Adrenal gland (tissue), 19 donors: ENCODE measurements at places on chromosomes 12 and 14. TPM values are rescaled to one million over a fixed set of nuclear protein-coding genes. Genes with fewer than 3 reads are reported as not detected.

The DNAH10 gene
- total RNA-seq = 0.22 TPM

The FGF6 gene
- not detected for total RNA-seq

The SSPN gene
- total RNA-seq = 47.8 TPM

The KRT85 gene
- not detected for total RNA-seq

The DAO gene
- not detected for total RNA-seq

The CEBPE gene
- total RNA-seq = not detected

The DBX2 gene
- not detected for total RNA-seq

The PRH2 gene
- not detected for total RNA-seq

GRCh38 chr14:22668417-22668816 lies 24.3 kb upstream of the OR6J1 start:
- DNase-seq = no peak

DNA sequence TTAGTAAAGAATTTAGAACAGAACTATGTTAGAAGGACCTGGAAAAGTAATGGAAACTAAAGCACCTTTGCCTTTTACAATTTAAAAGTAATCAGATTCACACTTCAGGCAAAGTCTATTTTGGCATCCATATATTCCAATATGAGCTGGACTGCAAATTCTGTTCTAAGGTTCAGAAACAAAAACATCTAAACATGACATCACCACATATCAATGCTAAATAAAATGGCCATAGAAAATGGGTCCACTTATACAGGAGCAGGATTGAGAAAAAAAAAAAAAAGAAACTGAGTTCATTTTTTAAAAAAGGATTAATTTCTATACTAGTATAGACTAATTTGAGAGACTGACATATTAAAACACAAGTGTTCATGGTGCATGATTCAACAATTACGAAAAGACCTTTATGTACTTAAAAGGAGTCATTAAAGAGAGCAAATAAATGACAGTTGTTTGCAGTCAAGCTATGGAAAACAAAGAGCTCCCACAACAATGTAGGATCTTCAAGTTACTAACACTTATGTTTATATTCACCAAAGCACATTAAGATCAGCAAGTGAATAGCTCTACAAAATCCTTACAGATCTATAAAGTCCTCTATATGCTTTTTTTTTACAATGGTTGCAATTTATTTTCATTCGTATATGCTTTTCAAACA lies 45.7 kb downstream of the DICER1 start:
- no peak for DNase-seq

DNA sequence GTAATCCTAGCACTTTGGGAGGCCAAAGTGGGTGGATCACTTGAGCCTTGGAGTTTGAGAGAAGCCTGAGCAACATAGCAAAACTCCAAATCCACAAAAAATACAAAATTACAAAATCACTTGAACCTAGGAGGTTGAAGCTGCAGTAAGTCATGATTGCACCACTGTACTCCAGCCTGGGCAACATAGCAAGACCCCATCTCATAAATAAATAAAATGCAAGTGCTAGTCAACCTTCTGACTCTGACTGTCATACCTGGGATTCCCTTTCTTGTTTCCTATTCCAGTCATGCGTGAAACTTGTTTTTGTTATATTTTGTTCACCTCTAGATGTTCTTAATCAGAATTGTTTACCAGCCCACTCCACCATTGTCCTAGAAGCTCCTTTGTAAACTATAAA lies 31.4 kb downstream of the ABCD4 start:
- no peak for DNase-seq

GRCh38 chr14:99784508-99784907 lies 8.7 kb upstream of the EML1 start:
- no peak for DNase-seq

DNA sequence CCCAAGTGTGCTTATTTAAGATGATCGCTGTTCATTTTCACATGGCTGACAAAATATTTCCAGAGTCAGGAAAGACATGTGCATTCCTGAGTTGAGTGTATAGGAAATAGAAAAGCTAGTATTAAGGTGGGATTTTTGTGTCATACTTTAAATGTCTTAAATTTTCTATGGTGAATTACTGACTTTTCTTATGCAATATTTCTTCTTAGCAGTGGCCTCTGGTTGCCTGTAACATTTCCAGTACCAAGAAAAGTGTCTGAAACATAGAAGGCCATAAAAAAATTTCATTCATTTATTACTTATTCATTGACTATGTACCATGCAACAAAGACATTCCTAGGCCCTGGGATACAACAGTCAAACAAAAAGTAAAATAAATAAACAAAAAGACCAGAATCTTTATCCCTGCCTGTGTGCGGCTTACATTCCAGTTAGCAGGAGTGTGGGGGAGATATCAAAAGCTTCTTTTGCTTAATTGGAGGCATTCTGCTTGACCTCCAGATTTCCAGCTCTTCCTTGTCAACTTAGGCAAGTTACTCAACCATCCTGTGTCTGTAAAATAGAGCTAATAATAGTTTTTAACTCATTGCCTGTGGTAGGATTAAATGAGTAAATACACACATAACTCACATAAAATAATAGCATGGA lies 216.3 kb upstream of the FLRT2 start:
- no peak for DNase-seq

DNA sequence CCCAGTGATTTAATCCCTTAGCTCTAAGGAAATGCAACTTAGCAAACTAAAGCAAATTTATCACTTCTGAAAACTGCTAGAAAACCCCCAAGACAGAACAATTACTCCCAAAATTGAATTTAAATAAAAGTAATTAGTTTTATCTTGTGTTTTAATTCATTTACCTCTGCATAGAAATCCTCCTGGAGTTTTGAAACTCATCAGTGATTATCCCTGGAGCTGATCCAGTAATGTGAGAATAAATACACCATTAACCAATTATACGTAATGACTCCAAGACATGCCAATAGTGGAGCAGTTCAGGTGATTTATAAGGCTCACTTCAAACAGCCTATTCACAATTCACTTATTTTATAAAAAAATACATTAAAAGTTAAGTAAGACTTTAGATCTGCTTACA lies 855.3 kb upstream of the FLRT2 start:
- no peak for DNase-seq

GRCh38 chr12:52600475-52600874 lies 788 bp downstream of the KRT72 start:
- no peak for DNase-seq

DNA sequence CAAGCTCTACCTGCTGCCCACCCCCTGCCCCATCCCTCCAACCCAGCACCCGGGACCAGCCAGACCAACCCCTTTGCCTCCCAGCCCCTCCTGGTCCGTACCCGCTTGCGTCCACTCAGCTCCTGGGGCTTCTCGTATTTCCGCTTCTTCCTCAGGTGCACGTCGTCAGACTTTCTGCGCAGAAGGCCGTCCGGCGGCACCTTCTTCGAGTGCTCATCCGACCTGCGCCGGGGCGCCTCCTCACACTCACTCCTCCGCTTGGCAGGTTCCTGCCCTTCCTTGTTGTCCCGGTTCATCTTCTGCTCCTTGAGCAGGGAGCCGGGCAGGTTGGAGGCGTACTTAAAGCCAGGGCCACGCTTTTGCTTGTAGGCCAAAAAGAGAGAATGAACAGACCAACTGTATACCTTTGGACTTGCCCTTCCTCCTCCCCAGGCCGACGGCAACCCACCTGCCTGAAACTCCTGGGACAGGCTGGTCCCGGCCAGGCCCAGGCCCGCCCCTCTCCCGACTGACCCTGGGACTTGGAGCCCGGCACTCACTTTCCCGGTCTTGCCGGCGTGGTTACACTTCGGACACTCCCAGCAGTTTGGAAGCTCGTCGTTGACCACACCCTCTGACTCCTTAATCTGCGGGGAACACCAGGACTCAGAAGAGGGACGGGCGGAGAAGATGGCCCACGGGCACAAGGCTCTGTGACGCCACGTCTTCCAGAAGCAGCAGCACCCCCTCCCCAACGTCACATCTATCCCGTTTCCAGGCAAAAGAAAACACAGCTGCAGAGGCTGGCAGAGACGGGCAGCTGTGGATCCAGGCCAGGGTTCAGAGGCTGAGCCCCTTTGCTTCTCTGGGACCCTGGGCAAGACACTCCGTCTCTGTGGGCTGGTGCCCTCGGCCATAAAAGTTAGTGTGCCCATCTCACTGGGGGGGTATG lies 44.3 kb downstream of the RNF34 start:
- DNase-seq = no peak

GRCh38 chr12:103707446-103707845 lies 120.4 kb downstream of the STAB2 start:
- no peak for DNase-seq

- DNase-seq = no peak
These were observed 245.5 kb downstream of the ADGRD1 start for GRCh38 chr12:131199221-131199620.

- peak; percentile 34 for DNase-seq
These were observed 47.8 kb upstream of the RERG start for GRCh38 chr12:15268927-15269552.

DNA sequence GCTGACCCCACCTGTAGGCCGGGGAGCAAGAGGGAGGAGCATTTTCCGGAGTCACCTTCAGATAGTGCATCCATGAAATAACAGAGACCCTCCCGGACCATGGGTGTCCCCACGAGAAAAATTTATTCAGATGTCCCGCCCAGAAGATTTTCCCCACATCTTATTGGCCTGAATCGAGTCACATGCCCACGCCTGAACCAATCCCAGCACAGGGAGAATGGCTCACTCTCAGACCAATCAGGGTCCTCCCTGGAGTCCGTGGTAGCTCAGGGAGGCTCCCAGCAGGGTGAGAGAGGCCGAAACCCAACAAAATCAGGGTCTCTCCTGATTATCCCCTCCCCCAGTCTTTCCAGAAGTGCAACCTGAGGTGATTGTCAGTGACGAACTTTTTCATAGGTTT lies 16.4 kb upstream of the NCOR2 start:
- no peak for DNase-seq
